ENCODE measurements at places on chromosomes 1 and 21.

- no peak for DNase-seq
Observed at GRCh38 chr1:158024737-158025136, 31.3 kb downstream of the KIRREL1 start.

- peak; percentile 12 for DNase-seq
Observed at GRCh38 chr1:109113590-109114341, at the start of gene ELAPOR1. Gene ELAPOR1, plus strand, starts transcription at chr1:109114115. Its CDS starts 69 bp downstream, at chr1:109114184.

DNA sequence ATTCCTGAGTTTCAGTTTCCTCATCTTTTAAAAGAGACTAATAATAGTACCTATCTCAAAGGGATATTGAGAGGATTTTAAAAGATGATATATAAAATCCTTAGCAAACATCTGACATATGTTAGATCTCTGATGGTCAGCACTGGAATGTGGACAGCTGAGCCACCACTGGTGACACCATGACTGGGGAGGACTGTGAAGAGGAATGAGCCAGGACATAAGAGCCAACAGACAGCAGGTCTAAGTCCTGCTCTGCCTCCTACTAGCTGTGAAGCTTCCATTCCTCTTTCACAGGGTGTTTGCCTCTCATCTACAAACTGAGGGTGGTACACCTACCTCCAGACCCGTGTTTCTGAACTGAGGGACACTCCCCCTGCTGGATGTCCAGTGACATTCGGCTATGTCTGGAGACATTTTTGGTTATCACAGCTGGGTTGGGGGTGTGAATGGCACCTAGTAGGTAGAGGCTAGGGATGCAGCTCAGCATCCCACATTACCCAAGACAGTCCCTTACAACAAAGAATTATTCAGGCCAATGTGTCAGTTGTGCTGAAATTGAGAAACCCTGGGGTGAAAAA is 109.1 kb upstream of the OLIG2 start:
- no peak for DNase-seq

GRCh38 chr1:181216591-181216994 is 128.1 kb downstream of the IER5 start:
- no peak for DNase-seq
